ENCODE measurements at places on chromosomes 1 and 21.

- DNase-seq = no peak
Observed at GRCh38 chr1:11807133-11807532, 1.1 kb downstream of the CLCN6 start.

- no peak for DNase-seq
Observed at GRCh38 chr1:44810101-44810761, 1.9 kb downstream of the BTBD19 start.

DNA sequence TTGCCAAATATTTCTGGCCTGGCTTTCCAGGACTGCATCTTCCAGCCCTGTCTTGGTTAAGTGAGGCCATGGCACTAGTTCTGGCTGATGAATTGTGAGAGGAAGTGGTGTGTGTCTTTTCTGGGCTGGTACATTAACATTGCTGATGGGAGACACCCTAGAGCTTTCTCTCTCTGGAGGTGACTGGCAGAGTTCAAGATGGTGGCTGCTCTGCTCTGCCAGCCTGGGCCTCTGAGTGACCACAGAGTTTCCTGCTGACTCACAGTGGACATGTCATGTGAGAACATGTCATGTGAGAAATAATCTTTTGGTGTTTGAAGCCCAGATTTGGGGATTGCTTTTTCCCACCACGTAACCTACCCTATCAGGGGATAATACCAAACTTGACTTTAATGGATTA lies 218.0 kb upstream of the KIAA0040 start:
- DNase-seq = no peak

DNA sequence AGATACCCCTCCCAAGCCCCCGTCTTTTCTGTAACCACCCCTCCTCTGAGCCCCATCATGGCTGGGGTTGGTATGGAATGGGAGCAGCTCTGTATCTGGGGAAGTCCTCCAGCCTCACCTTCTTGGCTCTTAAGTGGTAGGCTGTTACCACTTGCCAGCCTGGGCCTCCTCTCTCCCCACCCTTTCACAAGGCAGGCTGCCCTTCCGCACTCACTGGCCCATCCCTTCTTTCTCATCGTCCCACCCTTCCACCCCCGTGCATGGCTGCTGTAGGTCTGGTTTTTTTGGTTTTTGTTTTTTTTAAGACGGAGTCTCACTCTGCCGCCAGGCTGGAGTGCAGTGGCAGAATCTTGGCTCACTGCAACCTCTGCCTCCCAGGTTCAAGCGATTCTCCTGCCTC lies 5.2 kb downstream of the CYB561D1 start:
- no peak for DNase-seq

DNA sequence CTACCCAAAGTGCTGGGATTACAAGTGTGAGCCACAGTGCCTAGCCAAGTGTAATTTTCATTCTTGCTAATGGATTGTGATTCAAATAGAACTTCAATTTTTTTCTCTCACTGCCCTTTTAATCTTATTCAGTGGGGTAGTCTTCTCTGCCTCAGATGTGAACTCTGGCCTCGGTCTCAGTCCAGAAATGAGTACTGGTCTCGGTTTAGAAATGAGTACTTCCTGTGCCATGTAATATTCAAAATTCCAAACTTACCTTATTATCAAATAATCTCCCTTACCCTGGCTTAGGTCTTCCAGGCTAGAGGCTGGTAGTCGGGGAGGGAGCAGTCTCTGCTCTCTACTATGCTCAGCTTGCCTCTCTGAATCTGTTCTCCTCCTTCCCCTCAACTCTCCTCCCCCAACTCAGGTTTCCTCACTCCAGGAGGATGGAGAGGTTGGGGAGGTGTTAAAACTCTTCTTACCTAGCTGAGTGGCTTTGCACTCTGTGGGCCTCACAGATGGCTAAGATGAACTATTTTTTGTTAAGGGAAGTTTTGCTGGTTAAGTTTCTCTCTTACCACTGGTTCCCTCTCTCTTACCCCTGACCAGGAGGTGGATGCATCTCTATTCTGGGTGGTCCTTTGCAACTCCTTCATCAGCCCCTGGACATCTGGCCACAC lies 4.8 kb upstream of the SLAMF9 start:
- DNase-seq = no peak

DNA sequence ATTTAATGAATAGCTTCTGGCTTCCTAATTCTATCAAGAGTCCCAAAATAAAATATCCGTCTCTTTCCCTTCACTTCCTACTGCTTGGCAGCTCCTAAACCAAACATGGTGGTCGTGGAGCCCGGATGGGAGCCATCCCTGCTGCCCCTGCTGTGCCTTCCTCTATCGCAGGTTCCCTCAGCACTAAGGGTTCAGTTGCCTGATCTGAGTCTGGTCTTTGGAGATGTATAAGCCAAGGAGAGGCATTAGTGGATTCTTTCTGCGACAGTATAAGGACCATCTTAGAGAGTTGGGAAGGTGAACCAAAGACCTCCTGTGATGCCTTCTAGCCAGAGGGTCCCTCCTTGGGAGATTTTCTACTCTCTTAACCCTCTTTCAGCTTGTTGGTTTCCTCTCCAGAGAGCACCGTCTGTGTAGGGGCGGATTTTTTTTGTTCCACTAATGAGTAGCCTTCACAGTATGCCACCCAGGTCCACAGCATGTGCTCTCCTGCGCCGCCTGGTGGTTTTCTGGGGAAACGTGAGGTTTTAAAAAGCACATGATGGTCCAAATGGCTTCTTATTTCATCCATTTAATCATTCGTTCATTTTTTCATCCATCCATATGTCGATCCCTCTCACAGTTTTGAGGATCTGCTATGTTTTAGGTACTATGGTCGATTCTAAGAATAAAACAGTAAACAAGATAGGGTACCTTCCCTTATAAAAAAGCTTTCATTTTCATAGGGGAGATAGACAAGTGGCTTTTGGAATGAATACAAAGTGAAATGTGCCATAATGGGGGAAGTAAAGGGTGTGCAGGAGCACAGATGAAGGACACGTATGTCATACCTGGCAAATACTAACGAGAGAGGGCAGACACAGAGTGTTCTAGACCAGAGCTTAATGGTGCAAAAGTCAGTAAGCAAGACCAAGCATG lies 71.0 kb downstream of the NFASC start:
- no peak for DNase-seq

DNA sequence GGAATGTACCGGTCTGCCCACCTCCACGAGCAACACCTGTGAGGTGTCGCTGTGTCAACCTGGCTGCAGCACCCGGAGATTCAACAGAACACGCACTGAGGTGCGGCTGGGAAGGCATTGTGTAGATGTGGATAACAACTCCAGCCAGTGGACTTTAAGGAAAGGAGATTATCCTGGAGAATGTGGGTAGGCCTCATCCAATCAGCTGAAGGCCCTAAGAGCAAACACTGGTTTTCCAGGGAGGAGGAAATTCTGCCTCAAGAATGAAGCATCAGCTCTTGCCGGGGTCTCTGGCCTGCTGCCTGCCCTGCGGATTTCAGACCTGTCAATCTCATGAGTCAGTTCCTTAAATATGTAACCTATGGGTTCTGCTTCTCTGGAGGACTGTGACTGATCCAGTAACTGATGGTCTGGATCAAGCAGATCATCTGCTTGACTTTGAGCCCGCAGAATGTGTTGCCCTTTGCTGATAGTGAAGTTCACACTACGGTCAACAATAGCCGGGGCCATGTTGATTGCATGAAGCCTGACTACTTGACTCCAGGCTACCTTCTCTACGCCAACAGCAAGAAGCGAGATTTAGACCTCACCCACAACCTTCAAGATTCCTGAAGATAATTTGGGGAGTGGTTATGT lies 15.9 kb upstream of the PRDM15 start:
- no peak for DNase-seq
